CD8-positive, alpha-beta memory T cell (primary cell): ENCODE measurements at places on chromosomes 12 and 14.

- DNase-seq, result no peak
Measured at GRCh38 chr14:60840313-60840712, 105.8 kb downstream of the MNAT1 start.

DNA sequence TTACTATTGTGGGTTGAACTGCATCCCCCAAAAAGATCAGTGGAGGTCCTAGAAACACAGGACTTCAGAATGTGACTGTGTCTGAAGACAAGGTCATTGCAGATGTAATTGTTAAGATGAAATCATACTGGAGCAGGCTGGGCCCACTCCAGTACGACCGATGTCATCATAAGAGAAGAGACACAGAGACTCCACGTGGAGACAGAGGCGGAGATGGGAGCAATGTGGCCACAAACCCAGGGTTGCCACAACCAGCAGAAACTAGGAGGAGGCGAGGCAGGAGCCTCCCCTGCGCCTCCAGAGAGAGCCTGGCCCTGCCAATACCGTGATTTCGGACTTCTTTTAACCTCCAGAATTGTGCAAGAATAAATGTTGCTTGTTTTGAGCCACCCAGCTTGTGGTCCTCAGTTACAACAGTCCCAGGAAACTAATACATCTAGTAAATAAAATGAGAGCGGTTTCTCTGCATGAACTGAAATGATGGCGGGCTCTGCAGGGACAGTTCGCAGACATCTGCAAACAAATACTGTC, 25.7 kb upstream of the FZD10 start:
- DNase-seq, result no peak

DNA sequence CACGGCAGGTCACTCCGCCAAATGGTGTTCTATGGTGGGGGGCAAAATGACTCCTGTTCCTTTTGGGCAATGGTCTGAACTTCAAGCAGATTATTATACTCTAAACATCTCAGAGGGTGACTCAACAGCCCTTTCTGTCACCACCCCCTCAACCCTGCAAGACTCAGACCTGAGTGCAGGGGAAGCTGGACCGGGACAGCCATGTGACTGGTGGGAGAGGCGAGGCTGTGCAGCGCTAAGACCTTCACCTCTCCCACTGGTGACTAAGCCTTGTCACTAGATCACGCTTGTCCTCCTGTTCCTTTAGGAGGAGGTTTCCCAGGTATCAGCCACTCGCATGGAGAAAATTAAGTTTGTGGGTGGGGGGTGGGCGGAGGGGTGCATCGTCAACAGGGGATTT, 67.1 kb upstream of the CCND2 start:
- no peak for DNase-seq

DNA sequence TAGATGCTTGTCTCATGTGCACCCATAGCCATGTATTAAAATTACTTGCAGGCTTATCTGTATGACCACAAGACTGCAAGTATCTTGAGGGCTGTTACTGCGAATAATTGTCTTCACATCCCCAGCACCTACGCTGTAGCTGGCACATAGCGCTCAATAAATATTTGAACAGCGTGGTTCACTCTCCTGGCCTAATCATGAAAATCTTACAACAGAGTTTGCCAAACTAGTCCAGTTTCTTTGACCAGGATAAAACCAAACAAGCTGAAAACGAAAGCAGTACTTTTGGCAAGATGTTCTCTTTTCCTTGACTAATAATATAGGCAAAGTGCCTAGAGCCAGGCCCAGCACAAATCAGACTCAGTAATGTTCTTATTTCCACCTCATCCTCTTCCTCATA, 106.7 kb downstream of the RPS29 start:
- DNase-seq, result no peak

DNA sequence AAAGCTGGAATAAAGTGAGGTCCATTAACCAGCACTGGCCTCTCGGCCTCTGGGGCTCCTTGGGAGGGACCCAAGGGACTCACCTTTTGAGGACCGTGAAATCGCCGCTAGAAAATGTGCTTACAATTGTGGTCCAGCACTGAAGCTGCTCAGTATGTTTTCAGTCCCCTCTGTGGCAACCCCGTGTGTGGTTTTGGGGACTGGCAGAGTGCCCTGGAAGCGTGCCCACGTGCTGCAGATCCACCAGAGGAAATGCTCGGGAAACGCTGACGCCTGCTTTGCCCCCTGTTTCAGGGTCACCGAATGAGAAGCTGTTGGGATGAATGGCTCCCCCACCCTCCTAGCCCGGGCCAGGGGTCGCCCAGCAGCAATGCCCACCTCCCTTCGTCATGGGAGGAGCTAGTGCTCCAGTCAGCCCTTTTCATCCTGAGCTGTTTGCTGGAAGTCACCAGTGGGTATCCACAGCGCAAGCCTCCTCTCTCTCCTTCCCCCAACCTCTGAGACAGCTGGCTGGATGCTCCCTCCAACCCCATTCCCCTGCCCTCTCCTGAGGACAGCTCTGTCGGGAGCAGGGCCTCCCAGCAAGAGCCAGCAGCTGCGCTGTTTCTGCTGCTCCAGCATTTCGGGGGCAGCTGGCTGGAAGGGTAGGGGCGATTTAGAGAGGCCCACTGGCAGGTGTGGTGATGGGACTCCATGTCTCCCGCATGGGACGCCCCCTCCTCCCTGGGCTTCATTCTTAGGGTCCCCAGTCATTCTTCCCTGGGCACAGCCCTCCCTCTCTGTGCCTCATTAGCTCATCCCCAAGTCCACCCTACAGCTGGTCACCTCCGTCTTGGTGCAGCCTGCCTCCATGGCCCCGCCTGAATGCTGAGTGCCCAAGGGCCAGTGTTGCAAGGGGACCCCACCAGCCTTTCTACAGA, 33.2 kb upstream of the PPP1R13B start:
- DNase-seq, result peak; percentile 62

DNA sequence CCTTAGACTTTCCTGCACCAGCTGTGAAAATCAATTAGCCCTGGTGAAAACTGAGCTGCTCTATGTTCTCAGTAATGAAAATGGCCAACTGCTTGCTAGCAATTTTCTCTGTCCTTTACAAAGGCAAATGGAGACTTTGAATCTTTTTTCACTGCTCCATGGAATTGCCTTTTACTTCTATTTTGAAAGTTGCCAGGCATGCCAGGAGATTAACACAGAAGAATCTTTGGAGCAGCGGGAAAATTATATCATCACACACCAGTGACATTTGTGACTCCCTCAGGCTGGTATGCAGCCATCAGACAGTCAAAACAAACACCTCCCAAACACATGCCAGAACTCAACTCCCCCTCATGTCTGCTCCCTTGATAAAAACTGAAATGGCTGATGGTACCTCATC, 872.0 kb upstream of the FLRT2 start:
- no peak for DNase-seq

- peak; percentile 25 for DNase-seq
Measured at GRCh38 chr12:49296836-49297694, 2.1 kb downstream of the PRPH start.

DNA sequence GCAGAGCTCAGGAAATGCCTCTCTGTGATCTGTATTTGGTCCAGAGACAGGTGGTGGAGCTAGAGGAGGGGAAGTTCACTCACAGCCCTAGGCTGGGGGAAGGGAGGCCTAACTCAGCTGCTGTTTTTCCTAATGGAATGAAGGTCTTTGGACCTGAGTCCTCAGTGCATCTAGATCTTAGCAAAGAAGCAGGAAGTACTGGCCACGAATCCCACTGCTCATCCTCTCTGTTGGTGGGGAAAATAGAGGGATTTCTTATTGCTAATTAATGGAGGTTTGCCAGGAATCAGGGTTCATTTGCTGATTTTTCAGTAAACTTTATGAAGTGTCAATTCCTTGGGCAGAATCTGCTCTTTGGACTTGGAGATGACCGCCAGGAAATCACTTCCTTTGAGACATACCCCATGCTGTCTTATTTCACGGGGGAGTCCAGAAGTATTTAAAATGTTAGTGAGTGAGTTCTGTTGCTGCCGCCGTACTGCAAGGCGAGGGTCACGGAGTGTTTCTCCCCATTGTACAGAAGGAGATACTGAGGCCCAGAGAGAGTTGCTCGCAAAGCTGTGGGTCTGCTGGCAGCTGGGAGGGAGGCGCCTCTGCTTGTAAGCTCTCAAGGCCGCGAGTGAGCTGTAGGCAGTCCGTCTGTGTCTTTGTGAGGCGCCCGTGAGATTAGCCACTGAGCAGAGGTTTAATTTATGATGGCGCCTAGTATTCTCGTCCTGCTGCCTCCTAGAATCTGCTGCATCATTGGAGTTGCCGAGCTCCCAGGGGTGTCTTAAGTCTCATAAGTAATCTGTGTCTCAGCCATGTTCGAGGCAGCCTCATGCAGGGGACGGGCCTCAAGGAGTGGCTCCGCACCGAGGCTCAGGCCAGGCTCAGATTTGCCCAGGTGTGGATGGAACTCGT, 88.2 kb downstream of the TSPAN9 start:
- DNase-seq, result no peak

DNA sequence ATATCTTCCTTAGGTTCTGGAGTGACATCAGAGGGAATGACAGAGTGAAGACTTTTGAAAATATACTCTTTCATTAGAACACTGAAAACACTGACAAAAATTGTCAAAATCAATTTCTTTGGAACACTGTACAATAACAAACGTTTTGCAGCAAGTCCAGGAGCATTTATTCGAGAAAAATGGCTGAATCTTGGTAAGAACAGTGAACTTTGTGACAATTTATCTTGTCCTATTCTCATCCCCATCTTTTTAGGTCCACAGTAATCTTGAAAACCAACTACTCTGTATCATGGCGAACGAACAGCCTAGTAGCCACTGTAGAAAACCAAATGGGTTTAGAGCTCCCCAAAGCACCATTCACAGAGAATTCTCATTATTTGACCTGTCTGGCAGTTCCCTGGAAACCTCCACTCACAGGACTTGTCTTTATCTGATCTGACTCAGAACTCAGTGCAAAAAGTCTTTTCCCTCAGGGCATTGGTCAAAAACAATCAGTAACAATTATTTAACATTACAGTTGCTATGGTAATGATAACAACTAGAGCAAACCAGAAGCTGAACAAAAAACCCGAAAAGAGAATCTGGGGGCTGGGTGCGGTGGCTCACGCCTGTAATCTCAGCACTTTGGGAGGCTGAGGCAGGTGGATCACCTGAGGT, 20.3 kb upstream of the PPP2R5E start:
- DNase-seq, result no peak

GRCh38 chr12:112513471-112513870, 94.7 kb downstream of the PTPN11 start:
- DNase-seq, result no peak

- DNase-seq, result no peak
Measured at GRCh38 chr12:113898466-113898865, 67.7 kb downstream of the RBM19 start.

GRCh38 chr12:101855364-101855884, 22.0 kb upstream of the DRAM1 start:
- DNase-seq, result no peak

- DNase-seq, result no peak
Measured at GRCh38 chr12:93913845-93914244, 234.5 kb upstream of the PLXNC1 start.
